ENCODE measurements at places on chromosomes 12 and 14.

DNA sequence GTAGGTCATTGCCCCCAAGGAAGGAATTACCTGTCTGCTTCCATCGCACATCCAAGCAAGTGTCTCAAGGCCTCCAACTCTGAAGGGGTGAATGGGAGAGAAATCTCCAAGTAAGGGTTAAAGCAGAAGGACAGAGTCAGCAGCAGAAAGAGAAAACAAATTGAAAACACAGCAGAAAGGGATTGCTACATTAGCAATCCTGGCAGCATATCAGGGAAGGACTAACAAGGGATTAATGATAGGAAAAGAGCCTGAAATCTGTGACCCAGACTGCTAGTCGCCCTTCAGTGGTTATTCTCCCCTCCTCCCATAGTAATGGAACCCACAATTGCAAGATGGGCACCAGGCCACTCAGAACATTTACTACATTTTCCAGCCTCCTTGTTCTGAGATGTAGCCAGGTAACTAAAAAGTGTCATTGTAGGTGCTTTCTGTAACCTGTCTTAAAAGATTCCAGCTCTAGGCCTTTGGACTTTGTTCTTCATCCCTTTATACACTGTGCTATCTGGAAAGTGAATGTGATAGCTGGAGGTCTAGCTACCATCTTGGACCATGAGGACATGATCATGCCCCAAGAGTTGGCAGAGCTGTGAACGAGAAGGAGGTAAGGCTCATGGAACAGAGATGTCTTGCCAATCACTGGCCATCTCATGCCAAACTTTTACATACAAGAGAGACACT lies 36.0 kb downstream of the MAP3K9 start:
- DNase-seq, result no peak

DNA sequence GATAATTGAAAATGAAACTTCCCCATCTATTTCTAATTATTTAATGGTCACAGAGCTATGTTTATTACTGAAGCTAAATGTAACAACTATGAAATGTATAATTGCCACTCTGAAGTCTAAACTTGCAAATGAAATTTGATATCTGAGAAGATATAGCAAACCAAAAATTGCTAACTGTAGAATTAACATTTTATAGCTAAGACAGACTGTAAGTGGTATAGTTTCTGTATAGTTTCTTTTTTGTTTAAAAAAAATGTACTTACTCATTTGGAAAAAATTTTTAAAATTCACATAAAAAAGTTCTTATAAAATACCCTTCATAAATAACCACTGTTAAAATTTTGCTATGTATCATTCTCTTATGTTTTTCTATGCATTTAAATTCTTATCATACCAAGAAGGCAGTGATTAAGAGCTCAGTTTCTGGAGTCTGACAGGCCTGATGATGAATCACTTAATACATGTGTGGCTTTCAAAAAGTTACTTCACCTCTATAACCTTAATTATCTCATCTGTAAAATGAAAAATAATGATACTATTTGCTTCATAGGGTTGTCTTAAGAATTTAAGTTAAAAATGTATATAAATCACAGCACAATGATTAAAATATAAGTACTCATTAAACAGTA lies 214.7 kb upstream of the GARIN2 start:
- DNase-seq, result no peak

DNA sequence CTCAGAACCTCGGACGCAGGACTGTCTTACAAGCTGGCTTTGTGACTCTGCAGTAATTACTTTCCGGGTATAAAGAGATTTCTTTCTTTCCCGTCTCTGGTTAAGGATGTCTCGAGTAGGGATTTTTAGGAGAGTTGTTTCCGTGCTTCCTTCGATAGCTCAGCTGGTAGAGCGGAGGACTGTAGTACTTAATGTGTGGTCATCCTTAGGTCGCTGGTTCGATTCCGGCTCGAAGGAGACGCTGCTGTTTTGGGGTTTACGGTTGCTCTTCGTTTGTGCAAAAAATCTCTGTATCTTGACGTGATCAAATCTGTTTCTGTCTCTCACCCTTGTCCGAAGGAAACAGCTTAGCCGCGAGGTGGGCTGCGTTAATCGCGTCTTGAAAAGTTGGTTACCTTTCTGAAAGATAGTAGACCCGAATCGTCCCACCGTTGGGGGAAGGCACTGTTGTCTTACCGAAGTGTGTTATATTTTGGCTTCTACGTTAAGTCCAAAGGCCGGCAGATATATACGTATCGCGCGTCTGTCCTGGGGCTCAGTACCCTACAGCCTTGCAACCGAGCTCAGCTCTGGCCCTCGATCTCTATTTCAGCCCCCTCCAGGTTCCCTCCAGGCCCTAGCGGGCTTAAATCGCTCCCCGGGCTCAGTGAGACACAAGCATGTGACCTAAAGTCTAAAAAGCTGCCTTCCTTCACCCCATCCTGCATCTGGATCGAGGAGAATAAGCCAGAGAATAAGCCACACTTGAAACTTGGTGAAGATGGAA lies 1.1 kb upstream of the RNASE4 start:
- peak; percentile 78 for DNase-seq

DNA sequence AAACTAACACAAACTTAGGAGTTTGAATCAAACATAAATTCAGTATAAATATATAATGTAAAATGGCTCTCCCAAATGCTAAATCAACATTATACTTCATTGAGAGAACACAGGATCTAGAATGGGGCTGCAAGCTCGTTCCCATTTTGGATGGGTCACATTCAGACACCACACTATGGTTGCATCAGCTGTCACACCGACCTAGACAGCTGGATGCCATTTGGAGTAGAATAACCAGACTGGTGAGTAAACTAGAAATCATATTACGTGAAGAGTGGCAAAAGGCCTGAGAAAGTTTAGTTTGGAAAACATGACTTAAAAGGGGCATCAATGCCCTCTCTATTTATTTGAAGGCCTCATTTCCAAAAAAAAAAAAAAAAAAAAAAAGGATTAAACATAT lies 430.4 kb downstream of the NPAS3 start:
- no peak for DNase-seq

DNA sequence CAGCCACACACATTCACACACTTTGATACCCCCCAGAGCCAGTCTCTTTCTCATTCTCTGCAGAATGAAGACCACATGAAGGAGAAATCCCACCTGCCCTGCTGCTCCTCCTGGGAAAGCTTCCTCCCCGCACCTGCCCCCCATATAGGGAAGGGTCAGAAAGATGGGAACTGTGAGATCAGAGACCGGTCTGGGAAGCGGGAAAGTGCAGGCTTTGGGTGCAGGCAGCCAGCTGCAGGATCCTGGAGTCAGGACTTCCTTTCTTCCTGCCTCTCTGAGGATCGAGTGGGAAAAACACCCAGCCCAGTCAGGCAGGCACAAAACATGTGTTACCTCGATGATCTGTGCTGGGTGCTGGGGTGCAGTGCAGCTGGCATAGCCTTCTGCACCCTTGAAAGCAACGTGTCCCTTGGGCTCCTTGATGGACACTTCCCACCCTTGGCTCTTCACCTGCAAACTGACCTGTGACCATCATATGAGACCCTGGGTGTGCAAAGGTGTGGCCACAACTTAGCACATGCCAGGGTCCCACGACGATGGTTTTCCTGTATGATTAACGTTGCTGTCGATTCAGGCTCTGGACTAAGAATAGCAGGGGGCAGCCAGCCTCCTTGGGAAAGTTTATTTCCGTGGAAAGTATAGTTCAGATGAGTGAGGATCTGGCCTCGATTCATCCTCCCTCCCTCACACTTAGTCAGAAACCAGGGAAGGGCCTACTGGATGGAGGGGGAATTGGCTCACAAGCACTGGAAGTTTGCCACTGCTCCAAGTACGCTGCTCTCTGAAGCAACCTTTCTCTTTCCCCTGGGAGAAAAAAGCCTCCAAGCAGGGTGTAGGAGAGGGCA lies 105.4 kb upstream of the MED13L start:
- DNase-seq, result no peak

All from central memory CD4-positive, alpha-beta T cell (primary cell).